H9 (cell line): ENCODE measurements at places on chromosomes 11 and 22. TPM values are rescaled to one million over a fixed set of nuclear protein-coding genes. Genes with fewer than 3 reads are reported as not detected.

- no peak overlapping the region for H3K4me3 ChIP-seq
- H3K27me3 ChIP-seq = no peaks in the 10 kb centered on the region; the same call in 1 of the 2 replicates
- H3K36me3 ChIP-seq = no peaks in the 10 kb centered on the region
- no peak for DNase-seq
- no peaks in the 10 kb centered on the region for H3K4me1 ChIP-seq
Measured at GRCh38 chr22:42356533-42356932, 75.7 kb downstream of the NFAM1 start.

Gene MCM5
- 274 and 293 TPM in 2 replicates for total RNA-seq

DNA sequence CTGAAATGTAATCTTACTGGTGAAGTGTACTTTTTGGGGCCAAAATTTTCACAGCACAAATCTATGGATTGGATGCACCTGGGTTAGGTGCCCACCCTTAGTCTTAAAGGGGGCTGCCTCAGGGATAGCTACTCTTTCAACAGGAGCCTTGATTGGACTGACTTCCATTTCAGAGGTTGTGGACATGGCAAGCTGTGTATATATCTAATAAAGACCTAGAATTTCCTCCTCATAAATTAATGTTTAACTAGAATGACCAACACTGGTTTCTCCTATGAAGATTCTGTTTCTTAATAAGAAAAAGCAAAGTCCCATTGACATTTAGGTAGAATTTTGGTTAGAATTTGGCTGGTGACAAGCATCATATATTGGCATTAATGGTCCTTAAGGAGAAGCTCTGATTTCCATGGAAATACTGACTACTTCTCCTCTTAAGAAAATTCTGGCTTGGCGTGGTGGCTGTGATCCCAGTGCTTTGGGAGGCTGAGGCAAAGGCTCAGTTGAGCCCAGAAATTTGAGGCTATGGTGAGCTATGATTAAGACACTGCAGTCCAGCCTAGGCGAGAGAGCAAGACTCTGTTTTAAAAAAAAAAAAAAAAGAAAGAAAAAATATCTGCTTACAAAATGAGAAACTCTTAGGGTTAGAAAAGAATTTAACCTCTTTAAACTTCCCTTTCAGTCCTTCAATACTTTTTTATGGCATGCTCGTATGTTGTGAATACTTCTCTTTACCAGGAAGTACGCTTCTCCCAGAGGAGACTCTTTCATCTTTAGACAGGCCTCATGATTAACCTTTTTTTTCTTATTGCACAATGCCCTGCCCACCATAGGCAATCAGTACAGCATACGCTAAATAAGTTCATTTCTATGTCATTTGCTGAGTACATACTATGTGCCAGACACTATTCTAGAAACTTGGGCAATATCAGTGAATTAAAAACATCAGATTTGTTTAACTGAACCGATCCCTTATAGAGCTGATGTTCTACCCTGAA, 77.2 kb downstream of the PRR5L start:
- H3K27ac ChIP-seq = no peak overlapping the region
- H3K4me3 ChIP-seq = no peak overlapping the region
- peaks cover 4% of the 10 kb centered on the region; the same call in 1 of the 2 replicates for H3K27me3 ChIP-seq
- no peaks in the 10 kb centered on the region for H3K4me1 ChIP-seq
- no peaks in the 10 kb centered on the region for H3K36me3 ChIP-seq
- no peak for DNase-seq

GRCh38 chr11:67468456-67468758, 644 bp downstream of the TMEM134 start:
- peaks cover 4% of the 10 kb centered on the region for H3K36me3 ChIP-seq
- no peaks in the 10 kb centered on the region; the same call in 1 of the 2 replicates for H3K4me1 ChIP-seq
- no peak overlapping the region for H3K27ac ChIP-seq

DNA sequence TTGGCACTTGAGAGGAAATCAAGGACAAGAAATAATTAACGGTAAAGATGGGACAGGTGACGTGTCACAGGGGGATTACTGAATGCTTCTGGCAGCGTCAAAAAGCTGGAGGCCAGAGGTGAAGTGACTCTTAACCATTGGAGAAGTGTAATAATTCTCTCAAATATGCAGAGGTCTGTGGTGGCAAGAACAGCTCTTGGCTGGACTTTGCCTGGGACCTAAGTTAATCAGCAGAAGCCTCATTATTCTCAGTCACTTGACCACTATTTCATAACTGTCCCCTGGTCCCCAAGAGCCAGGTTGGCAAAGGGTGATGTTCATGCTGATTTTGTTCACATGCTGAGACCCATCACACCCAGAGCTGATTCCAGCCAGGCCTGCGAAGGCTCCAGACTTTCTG, 72.9 kb downstream of the TIMP3 start:
- H3K27ac ChIP-seq = no peak overlapping the region
- no peak for DNase-seq
- no peaks in the 10 kb centered on the region for H3K36me3 ChIP-seq
- no peak overlapping the region for H3K4me3 ChIP-seq

DNA sequence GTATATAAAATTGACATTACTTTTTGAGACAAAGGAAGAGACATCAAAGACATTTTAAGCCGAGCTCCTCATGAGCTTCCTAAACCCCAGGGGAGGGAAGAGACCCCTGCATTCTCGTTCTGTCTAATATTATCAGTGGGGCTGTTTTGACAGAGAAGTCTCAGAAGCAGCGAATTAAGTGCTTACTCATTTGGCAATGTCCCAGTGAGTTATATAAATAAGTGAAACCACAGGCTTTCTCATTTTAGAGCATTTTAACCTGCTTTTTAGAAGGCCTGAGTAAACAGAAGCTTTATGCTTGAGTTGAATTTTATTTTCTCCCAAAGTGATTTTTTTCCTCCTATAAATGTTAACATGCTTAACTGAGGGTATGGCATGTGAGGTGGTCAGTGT, 23.2 kb upstream of the C1QTNF4 start:
- no peak overlapping the region for H3K4me3 ChIP-seq
- no peaks in the 10 kb centered on the region for H3K27me3 ChIP-seq
- H3K4me1 ChIP-seq = no peaks in the 10 kb centered on the region
- DNase-seq = no peak

Gene SNU13
- 203 and 204 TPM in 2 replicates for total RNA-seq

GRCh38 chr11:102664001-102664752, 39.0 kb upstream of the MMP20 start:
- no peak overlapping the region for H3K4me3 ChIP-seq
- no peak overlapping the region for H3K27ac ChIP-seq
- no peaks in the 10 kb centered on the region for H3K27me3 ChIP-seq
- no peaks in the 10 kb centered on the region for H3K36me3 ChIP-seq

DNA sequence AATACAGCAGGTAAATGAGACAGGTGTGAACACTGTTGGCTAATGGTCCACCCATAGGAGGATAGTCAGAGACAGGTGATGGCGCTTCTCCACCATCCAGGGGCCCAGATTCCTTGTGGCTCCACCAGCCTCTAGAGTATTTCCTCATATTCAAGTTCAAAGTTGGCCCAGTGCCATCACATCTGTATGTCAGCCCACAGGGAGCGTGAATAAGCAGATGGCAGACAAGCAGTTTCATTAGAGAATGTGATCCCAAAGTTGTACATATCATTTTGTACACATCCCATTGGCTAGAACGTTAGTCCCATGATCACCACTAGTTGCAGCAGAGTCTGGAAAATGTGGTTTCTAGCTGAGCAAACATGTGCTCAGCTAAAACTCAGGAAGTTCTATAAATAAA, 11.0 kb upstream of the CWF19L2 start:
- H3K27me3 ChIP-seq = no peaks in the 10 kb centered on the region
- H3K4me1 ChIP-seq = no peaks in the 10 kb centered on the region
- DNase-seq = no peak
- no peaks in the 10 kb centered on the region for H3K36me3 ChIP-seq
- H3K4me3 ChIP-seq = no peak overlapping the region
- no peak overlapping the region for H3K27ac ChIP-seq

Gene SGSM1
- total RNA-seq = 3.2 and 4.3 TPM in 2 replicates

Gene SLC22A8
- total RNA-seq = not detected in 2 replicates

DNA sequence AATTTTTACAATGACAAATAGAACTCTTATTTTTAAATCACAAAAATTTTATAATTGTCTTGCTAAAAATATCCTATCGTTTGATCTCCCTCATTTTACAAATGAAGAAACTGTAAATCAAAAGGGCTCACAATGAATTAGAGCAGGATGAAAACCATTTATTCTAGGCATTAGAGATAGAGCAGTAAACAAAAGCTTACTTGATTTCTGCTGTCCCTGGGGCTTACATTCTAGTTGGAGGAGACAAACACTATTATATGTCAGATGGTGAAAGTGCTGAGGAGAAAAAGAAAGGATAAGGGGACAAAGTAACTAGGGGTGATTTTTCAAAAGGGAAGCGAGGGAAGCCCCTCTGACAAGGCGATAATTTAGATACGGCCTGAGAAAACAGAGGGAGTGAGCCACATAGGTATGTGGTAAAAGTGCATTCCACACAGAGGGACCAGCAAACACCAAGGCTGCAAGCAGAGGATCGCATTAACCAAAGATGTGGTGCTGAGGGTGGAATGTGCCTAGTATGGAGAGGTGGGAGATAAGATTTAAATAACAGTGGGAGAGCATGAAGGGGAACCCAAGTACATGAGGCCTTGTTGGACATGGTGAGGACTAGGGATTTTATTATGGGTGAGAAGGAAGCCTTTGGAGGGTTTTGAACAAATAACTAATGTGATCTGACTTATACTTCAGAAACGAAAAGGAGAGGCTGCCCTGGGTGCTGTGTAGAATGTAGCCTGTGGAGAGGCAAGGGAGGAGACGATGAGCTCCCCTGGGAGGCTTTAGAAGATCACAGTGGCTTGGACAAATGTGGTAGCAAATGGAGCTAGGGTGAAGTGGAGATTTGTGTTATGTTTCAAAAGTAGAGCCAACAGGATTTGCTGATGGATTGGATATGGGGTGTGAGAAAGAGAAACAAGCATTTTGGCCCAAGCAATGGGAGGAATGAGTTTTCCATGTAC, 62.1 kb downstream of the PDHX start:
- peak; percentile 36 for DNase-seq
- H3K27me3 ChIP-seq = no peaks in the 10 kb centered on the region
- H3K4me1 ChIP-seq = no peaks in the 10 kb centered on the region
- H3K27ac ChIP-seq = no peak overlapping the region
- H3K4me3 ChIP-seq = no peak overlapping the region

Gene ATP6V1E1
- total RNA-seq = 89.2 and 90.0 TPM in 2 replicates

- H3K4me1 ChIP-seq = no peaks in the 10 kb centered on the region; the same call in 1 of the 2 replicates
- no peaks in the 10 kb centered on the region for H3K27me3 ChIP-seq
- H3K36me3 ChIP-seq = no peaks in the 10 kb centered on the region
Measured at GRCh38 chr11:97729546-97730272, 1291.0 kb upstream of the CNTN5 start.

- DNase-seq = no peak
- H3K27me3 ChIP-seq = peaks cover 2% of the 10 kb centered on the region; the same call in 1 of the 2 replicates
- no peak overlapping the region for H3K27ac ChIP-seq
- peaks cover 2% of the 10 kb centered on the region; the same call in 1 of the 2 replicates for H3K4me1 ChIP-seq
- H3K4me3 ChIP-seq = no peak overlapping the region
- H3K36me3 ChIP-seq = no peaks in the 10 kb centered on the region
Measured at GRCh38 chr11:2537896-2538724, 93.3 kb downstream of the KCNQ1 start.

- peaks cover 4% of the 10 kb centered on the region for H3K4me1 ChIP-seq
- peaks cover 33% of the 10 kb centered on the region; the same call in 2 of the 3 replicates for H3K36me3 ChIP-seq
Measured at GRCh38 chr11:130118636-130119387, 40.8 kb upstream of the ST14 start.

DNA sequence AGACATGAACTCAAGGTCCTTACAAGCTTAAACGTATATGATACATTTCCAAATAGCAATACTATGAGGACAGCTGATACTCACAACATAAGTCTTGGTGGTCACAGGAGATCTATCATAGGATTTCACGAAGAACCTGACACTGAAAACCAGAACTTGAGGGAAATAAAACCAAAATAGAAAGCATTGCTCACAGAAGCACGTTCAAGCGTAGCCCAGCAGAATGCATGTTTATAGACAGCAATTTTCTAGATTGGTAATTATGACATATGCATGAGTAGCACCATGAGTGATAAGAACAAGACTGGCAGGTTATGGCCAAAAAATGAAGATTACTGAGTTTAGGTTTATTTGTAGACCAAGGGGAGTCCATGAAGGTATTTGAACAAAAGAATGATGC, 243.5 kb downstream of the ETS1 start:
- H3K36me3 ChIP-seq = no peaks in the 10 kb centered on the region
- H3K27ac ChIP-seq = no peak overlapping the region
- no peaks in the 10 kb centered on the region for H3K27me3 ChIP-seq
- H3K4me3 ChIP-seq = no peak overlapping the region
- H3K4me1 ChIP-seq = peaks cover 4% of the 10 kb centered on the region; the same call in 1 of the 2 replicates

GRCh38 chr22:21710156-21710555, 25.4 kb downstream of the YPEL1 start:
- no peak for DNase-seq
- no peak overlapping the region for H3K27ac ChIP-seq
- H3K4me3 ChIP-seq = no peak overlapping the region
- H3K4me1 ChIP-seq = no peaks in the 10 kb centered on the region
- peaks cover 4% of the 10 kb centered on the region; the same call in 2 of the 3 replicates for H3K36me3 ChIP-seq
